ENCODE measurements at places on chromosomes 1 and 21. TPM values are rescaled to one million over a fixed set of nuclear protein-coding genes. Genes with fewer than 3 reads are reported as not detected.

Gene GREM2
- polyA plus RNA-seq, result 0.95 TPM

- DNase-seq, result no peak
These were observed 10.6 kb upstream of the PRKACB start for GRCh38 chr1:84133479-84133878.

- DNase-seq, result no peak
These were observed 28.6 kb upstream of the PDE4B start for GRCh38 chr1:65764052-65764451.

DNA sequence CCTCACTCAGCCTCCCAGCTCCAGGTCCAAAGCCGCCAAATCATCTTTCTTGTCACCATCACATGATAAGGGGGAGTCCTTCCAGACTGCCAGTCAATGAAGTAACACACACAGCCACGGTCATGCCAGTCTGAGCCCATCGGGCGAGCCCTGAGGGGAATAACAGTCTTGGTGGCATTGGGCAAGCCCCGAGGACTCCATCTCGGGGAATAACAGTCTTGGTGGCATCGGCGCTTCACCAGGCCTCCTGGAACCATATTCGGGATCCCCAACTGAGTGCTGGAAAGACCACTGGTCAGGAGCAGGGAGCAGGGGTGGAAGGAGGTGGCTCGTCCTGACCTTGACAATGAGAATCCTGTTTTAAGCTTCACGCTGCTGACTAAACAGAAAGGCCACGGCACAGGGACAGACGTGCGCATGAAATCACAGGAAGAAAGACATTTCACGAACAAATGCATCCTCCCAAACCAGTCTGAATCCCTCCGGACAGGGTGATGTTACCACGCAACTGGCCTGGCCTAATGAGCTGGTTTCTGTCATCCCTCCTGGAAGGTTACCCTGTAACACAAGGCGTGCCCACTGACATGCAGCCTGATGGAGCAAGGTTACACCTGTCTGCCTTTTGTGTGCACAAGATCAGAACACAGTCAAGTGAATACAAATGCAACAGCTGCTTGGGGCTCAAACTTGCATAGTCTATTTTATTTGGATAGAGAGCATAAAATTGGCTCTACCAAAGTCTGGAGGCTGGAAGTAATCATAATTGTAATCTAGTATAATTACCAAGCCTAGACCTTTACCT lies 517.4 kb downstream of the KIF26B start:
- no peak for DNase-seq

GRCh38 chr1:12415038-12415466 lies 185.2 kb downstream of the VPS13D start:
- DNase-seq, result no peak
